NCI-H2171 treated with DMSO at 0.1 percent for 48 hours (cell line): ENCODE measurements at places on chromosomes 5 and 9.

DNA sequence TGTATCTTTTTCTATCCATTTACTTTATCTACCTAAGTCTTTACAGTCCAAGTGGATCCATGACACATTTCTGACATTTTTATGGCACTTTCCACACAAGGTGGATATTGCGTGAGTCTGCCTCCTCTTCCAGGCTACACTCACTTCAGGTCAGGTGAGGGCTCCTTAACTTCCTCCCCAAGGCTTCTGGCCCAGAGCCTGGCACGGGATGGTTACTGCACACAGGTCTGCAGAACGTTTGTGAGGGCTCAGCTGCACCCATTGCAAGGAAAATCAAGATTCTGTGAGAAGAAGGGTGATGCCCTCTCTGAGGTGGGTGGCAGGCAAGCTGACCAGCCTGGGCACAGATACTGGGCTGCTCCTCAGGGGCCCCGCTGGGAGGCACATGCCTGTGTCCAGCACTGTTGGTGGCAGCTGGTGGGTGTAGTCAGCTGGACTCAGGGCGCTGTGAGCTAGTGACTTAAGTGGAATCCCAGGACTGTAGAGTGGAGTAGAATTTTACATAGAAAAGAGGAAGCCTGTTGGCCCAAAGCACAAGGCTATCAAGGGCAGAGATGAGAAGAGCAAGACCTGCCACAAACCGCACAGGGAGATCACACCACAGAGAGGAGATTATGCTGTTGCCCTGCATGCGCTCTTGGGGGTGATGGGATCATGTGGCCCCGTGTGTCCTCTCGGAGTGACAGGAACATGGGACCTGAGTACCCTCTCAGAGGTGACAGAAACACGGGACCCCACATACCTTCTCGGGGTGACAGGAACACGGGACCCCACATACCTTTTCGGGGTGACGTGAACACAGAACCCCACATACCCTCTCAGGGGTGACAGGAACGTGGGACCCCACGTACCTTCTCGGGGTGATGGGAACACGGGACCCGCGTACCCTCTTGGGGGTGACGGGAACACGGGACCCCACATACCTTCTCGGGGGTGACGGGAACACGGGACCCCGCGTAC, 21.3 kb downstream of the AHRR start:
- no peak for DNase-seq

DNA sequence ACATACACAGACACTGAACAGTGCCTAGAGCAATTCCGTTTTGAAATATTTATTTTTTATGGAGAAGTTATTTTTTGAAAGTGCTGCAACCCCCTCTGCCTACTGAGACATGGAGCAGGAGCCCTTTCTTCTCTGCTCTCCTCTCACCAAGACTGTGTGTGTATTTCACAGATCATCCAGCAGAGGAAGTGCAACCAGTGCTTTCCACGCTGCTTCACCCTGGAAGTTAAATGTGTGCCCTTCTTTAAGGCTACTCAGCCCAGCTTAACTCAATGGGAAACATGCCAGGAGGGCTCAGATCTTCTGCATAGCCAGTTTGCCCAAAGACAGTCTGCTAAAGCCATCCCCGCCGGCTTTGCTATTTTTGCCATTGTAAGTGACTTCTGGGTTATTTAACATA, 606.3 kb downstream of the TLE1 start:
- DNase-seq = no peak

DNA sequence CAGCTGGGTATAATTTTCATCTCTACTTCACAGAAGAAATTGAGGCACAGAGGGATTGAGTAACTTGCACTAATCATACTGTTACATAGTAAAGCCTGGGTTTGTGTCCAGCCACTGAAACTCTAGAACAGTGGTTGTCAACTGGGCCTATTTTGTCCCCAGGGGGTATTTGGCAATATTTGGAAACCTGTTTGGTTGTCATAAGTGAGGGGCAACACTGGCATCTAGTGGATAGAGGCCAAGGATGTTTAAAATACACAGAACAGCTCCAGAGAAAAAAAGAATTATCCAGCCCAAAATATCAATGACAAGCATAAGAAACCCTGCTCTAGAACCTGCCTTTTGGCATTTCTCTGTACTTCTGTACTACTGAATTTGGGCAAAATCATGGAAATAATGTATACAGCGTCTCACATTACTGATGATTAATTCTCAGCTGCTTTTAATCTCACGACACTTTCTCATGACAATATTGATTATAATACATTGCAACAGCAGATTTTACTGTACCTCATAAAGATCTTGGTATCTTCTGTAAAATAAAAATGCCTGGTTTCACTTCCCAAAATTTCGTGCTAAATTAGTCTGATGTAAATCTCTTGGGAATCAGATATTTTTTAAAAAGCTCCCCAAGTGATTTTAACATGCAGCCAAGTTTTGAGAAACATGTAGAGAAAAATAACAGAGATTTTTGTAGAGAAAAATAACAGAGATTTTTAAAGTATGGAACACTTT, 112.7 kb downstream of the RORB start:
- DNase-seq = no peak

DNA sequence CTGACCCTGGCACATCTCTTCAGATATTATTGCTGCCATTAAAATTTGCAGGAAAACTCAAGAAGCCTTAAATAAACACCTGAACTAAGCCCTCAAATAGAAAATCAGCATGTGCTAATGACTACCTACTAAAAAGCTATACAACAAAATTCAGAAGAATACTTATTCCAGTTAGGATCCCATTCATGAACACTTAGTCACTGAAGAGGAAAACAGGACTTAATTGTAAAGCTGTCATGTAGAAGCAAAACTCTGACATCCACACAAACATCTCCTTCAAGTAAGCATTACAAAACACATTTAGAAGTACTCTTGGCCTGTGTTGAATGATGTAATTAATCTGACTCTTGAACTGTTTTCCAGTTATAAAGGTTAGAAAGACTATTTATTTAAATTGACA, 19.9 kb downstream of the ELL2 start:
- DNase-seq = no peak

DNA sequence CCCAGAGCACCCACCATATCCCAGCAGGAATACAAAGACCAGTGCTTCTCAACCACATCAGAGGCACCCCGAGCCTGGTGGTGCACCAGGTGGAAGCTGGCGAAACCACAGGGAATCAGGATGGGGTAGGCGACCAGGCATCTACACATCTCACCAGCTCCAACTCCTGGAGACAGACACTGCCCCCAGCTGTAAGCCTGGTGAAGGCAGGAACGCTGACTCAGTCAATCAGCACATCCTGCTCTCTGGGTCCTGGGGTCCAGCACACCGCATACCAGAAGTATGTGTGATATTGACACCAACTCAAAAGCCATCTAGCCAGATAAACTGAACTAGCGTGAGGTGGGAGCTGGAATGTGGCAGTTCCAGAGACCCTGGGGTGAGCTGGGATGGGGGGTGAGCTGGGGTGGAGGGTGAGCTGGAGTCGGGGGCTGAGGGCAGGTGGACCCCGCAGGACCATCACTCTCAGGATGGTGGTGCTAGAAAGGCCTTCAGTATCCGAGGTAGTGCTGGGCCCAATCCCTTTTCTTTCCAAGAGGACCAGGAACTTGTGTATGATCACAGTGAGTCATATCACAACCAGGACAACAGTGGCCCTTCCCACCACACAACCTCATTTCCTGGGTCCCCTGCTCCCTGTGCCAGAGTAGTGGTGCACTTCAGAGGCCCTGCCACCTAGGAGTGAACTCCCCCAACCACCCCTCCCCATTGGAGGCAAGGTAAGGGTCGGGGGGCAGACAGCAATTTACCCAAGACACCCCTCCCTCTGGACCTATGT, 2.5 kb downstream of the DBN1 start:
- DNase-seq = no peak

DNA sequence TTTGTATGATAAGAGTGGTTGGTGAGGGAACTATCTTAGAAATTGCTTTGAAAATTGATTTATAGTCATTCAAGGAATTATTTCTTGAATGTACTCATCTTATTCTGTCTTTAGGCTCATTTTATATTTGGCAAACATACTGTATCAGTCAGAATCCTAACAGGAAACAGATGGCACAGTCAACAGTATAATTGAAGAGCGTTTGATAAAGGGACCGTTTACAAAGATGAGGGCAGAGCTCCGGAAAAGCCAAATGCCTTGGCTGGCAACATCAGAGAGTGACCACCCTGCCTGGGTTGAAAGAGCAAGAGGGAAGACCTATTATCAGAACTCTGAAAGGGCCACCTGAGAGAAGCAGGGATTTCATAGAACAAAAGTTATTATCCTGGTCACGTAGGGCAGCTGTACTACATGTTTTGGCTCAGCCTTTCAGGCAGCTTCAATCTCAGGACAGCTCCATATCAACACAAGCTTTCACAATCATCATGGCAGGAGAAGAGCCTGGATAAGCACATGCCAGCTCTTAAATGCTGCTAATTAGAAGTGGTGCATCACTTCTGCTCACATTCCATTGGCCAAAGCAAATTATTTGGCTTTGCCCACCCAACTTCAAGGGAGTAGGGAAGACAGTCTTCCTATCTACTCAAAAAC, 47.2 kb upstream of the ARL15 start:
- DNase-seq = peak; percentile 85

- DNase-seq = no peak
Measured at GRCh38 chr5:100676817-100677631, 141.8 kb downstream of the FAM174A start.

GRCh38 chr9:19161257-19162025, 34.1 kb upstream of the PLIN2 start:
- DNase-seq = no peak

DNA sequence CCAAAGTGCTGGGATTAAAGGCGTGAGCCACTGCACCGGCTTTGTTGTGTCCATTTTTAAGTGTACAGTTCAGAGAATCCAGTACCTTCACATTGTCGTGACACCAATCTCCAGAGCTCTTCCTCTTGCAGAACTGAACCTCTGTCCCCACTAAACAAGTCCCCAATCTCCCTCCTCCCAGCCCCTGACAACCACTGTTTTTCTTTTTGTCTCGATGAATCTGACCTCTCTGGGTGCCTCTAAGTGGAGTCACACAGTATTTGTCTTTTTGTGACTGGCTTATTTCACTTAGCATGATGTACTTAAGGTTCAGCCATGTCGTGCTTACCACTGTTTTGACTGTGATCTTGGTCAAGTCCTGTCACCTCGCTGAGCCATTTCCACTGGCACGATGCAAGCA, 1.6 kb downstream of the WDR38 start:
- no peak for DNase-seq

GRCh38 chr5:141934099-141934844, 10.6 kb downstream of the DELE1 start:
- peak; percentile 46 for DNase-seq

- DNase-seq = peak; percentile 45
Measured at GRCh38 chr5:15995341-15996052, 184.1 kb downstream of the MARCHF11 start.

- no peak for DNase-seq
Measured at GRCh38 chr5:1037671-1038416, 29.2 kb downstream of the NKD2 start.

DNA sequence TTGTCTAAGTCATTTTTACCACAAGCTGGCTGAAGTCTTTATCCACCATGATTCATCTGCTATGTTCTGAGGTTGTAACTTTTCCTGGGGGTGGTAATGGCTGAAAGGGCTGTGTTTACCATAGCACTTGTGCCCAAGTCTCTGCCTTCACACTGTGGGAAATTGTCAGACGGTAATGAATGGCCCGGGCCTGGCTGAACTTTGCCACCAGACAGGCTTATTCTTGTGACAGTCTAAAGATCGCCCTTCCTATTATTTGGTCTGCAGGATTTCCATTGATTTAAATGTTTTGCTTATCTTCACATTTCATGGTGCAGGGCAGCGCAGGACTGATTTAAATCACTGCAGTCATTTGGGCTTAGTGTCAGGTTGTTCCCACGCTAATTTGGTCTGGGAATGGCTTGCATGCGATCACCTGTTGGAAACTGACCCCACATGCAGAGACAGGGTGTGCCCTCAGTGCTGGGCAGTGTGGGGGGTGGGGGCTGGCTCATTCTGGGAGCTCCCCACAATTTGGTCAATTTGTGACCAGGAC, 109.3 kb upstream of the ICE1 start:
- no peak for DNase-seq

GRCh38 chr5:31449174-31449573, 82.7 kb downstream of the DROSHA start:
- DNase-seq = no peak

DNA sequence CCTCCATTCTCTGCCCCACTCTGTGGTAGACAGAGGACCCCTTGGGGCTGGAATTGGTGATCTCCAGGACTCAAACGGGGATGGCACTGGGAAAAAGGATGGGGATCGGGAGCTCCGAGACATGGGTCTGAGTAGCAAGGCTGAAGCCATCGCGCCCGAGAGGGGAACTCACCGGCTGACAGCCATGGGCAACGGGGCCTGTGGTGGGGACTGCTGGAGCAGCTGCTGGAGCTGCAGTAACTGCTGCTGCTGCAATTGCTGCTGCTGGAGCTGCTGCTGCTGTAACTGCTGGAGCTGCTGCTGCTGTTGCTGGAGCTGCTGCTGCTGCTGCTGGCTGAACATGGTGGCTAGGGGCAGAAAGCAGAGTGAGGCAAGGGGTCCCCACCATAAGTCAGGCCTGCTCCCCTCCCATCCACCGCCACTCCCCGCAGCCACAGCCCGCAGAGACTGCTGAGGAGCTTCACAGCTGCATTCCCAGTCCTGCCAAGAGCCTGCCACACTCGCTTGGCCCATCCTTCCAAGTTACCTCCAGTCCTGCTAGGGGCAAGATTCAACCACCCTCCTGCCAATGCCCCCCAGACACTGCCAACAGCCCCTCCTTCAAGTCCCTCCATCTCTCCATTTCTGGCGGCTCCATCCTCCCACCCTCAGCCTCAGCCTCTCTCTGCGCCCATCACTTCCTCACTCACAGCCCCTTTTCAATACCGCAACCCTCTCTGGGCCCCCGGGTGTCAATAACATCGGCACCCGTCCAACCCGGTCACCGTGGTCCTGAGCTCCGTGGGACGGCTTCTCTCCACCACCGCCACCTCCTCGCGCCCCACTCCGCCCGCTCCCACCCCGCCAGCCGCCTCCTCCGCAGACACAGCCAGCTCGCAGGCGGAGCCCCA, 611 bp downstream of the CIZ1 start:
- no peak for DNase-seq

DNA sequence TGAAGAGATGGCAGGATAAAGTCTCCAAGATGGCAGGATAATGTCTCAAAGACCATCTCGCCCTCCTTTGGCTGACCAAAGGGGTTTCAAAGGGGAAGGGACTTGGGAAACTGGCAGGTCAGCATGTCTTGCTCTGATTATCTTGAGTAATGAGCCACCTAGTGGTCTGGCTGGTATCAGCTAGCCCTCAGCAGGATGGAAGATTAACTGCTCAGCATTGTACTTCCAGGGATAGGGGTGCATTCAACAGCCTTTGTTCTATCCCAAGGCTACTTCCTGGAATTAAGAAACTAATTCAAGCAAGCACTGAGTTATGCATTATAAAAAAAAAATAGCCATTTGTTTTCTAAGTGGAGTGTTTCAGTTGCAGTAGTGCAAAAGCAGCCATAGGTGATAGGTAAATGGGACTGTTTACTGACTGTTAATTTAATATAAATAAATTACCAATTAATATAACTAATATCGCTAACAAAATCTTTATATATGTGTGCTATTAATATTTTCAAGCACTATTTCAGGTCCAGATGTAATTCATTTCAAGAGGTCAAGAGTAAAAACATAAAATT, 555.5 kb downstream of the CDH9 start:
- peak; percentile 9 for DNase-seq

GRCh38 chr9:121038362-121038761, 11.7 kb downstream of the C5 start:
- DNase-seq = no peak

- DNase-seq = peak; percentile 93
Measured at GRCh38 chr9:86947146-86948073, at the start of gene GAS1. Gene GAS1 (minus strand): TSS chr9:86947506. CDS start chr9:86946779, 727 bp downstream.

- DNase-seq = no peak
Measured at GRCh38 chr5:93307557-93307956, 273.5 kb downstream of the NR2F1-AS1 start.
